Fibroblast of the aortic adventitia (primary cell): ENCODE measurements at places on chromosomes 2 and 18. TPM values are rescaled to one million over a fixed set of nuclear protein-coding genes. Genes with fewer than 3 reads are reported as not detected.

C2orf78 gene
- not detected in 2 replicates for total RNA-seq

TRIM43 gene
- total RNA-seq = not detected in 2 replicates

SLC4A5 gene
- total RNA-seq = 0.25 and 0.45 TPM in 2 replicates

GCG gene
- total RNA-seq = not detected in 2 replicates

DNA sequence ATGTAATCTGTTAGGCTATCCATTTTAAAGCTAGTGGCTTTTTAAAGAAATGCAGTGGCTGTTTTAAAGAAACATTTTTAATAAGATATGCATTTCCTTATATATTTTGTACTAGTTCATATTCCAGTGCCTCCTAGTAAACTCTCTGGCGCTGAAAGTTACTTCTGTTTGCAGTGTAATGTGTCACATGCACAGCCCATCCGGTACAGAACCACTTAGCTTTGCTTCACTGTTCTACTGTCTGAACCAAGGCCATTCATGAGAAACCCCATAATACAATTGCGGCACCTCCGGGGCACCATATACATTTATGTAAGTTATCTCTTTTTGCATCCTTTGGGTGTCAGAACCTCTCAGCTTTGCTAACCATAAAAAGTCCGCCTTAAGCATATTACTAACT, 114.6 kb upstream of the KCTD1 start:
- no peak for DNase-seq

DNA sequence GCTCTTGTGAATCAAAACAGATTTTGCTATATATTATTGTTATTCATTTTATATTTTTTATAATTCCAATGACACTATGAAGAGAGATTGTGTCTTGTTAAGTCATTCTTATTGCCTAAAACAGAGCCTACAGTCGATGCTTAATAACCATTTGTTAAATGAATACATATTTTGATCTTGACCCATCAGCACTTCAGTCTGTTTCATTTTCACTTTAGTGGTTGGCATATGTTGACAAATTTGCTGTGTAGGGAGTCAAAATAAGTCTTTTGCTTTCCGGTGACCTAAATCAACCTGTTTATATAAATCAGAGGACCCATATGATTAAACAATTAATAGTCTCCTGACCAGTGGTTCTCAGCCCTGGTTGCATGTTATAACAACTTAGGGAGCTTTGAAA, 97.1 kb downstream of the TXNL1 start:
- no peak for DNase-seq

DNA sequence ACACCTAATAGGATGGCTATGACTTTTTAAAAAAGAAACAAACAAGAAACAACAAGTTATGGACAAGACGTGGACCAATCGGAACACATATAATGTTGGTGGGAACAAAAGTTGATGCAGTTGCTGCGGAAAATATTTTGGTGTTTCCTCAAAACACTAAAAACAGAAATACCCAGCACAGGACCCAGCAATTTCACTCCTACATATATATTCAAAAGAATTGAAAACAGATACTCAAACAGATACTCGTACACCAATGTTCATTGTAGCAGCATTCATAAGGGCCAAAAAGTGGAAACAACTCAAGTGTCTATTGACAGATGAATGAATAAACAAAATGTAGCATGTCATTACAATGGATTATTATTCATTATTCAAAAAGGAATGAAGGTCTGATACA, 12.1 kb downstream of the CCDC141 start:
- DNase-seq = no peak

- no peak for DNase-seq
These were observed 24.8 kb downstream of the RAB27B start for GRCh38 chr18:54852780-54853675.
